ENCODE measurements at places on chromosomes 12 and 14. TPM values are rescaled to one million over a fixed set of nuclear protein-coding genes. Genes with fewer than 3 reads are reported as not detected.

The LRRC43 gene
- total RNA-seq, result not detected

The SNAPC1 gene
- 11.5 TPM for total RNA-seq

The HOXC11 gene
- not detected for total RNA-seq

The KRT82 gene
- not detected for total RNA-seq
